ENCODE measurements at places on chromosomes 12 and 14. TPM values are rescaled to one million over a fixed set of nuclear protein-coding genes. Genes with fewer than 3 reads are reported as not detected.

- no peaks in the 10 kb centered on the region for H3K36me3 ChIP-seq
- peaks cover 16% of the 10 kb centered on the region for H3K4me1 ChIP-seq
- H3K4me3 ChIP-seq, result no peak overlapping the region
Observed at GRCh38 chr12:54145844-54146243, 42.9 kb downstream of the SMUG1 start.

GRCh38 chr14:72574715-72575114 lies 319.2 kb downstream of the DPF3 start:
- H3K27ac ChIP-seq, result no peak overlapping the region
- H3K4me3 ChIP-seq, result no peak overlapping the region
- peaks cover 2% of the 10 kb centered on the region for H3K4me1 ChIP-seq
- DNase-seq, result no peak
- no peaks in the 10 kb centered on the region for H3K36me3 ChIP-seq
- H3K27me3 ChIP-seq, result no peaks in the 10 kb centered on the region

DEPDC4 gene
- 5.5 TPM for total RNA-seq

PTGER2 gene
- 0.92 TPM for total RNA-seq

ADCY6 gene
- total RNA-seq, result 12.8 TPM

- no peaks in the 10 kb centered on the region for H3K36me3 ChIP-seq
- no peak overlapping the region for H3K4me3 ChIP-seq
- DNase-seq, result no peak
- no peak overlapping the region for H3K27ac ChIP-seq
- H3K27me3 ChIP-seq, result no peaks in the 10 kb centered on the region
Observed at GRCh38 chr12:64792128-64792527, 32.3 kb upstream of the TBC1D30 start.

DNA sequence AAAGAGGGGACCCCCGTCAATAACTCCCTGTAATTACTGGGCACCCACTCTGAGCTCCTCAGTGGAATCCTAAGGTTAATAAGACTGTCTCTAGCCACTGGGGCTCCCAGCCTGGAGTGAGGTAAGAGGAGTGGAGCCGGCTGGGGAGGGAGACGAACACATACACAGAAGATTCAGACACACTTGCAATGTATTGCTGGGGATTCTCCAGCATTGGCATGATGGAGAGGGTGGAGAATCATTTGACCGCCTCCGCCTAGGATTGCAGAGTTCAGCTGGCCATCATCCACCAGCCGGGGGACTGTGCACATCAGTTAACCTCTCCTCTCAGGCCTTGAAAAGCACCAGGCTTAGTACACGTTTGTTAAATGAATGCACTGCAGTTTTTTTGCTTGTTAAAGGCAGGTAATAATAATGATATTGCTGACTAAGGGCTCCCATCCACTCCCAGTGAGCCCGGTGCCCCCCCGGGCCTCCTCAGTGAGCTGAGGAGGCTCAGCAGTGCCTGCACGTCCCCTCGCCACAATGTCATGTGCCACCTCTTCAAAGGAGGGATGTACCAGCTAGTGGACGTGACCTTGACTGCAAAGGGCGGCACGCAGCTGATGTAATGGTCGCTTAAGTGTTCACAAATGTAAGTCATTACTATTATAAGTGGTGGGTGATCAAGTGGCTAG lies 20.3 kb upstream of the FAIM2 start:
- no peak for DNase-seq
- H3K4me3 ChIP-seq, result no peak overlapping the region
- H3K4me1 ChIP-seq, result no peaks in the 10 kb centered on the region
- no peaks in the 10 kb centered on the region for H3K36me3 ChIP-seq
- H3K27ac ChIP-seq, result no peak overlapping the region

GRCh38 chr12:48193623-48194022 lies 9.5 kb downstream of the OR10AD1 start:
- no peak overlapping the region for H3K4me3 ChIP-seq
- H3K27me3 ChIP-seq, result peaks cover 70% of the 10 kb centered on the region
- no peak for DNase-seq
- no peaks in the 10 kb centered on the region for H3K36me3 ChIP-seq

DNA sequence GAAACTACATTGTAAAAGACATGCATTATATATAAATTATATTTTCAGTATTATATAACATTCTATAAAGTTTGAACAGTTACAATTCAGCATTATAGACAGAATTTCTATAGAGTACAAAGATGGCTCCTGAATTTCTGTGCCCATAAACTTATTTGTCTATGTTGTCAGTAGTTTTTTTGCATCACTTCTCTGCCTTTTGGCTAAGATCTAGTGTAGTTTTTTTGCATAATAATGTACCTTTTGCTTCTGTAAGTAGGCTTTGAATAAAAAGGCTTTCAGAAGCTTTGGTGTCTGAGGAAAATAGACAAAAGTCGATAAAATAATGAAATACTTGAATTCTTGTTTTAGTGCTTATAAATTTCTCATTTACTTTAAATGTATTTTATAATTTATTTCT lies 11.1 kb downstream of the DNAL1 start:
- H3K36me3 ChIP-seq, result peaks cover 14% of the 10 kb centered on the region
- H3K27ac ChIP-seq, result no peak overlapping the region
- no peak for DNase-seq
- no peak overlapping the region for H3K4me3 ChIP-seq

DNA sequence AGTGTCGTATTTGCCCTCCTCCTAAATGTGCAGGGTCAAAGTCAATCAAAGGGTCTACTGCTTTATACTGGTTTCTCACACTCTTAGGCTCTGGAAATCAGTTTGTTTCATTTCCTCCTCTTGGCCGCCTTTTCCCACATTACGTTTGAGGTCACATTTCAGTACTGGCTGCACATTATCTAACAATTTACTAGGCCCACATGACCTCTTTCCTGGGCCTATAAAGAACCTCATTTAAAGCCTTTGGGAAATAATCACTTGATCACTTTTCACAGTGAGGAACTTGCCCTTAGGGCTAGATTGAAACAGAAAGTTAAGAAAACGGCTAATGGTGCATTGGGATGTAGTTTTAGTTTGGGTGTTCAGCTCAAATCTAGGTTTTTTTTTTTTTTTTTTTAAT lies 497.5 kb downstream of the RERGL start:
- no peak overlapping the region for H3K27ac ChIP-seq
- no peak overlapping the region for H3K4me3 ChIP-seq
- DNase-seq, result no peak
- H3K27me3 ChIP-seq, result no peaks in the 10 kb centered on the region

DNA sequence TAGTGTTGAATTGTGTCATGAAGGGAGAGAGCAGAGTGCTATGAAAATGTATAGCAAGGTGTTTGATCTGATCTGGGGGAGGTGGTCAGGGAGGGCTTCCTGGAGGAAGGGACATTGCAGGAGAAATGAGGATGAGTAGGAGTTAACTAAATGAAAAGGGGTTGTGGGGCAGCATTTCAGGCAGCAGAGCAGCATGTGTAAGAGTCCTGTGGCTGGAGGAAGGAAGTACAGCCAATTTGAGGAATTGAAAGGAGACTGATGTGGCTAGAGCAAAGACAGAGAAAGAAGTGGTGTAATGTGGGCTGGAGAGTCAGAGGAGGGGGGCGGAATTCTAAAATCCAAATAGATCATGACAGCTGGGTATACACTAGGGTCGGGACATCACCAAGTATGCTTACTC lies 20.5 kb downstream of the NPC2 start:
- DNase-seq, result no peak
- H3K27me3 ChIP-seq, result no peaks in the 10 kb centered on the region
- H3K4me3 ChIP-seq, result no peak overlapping the region
- no peak overlapping the region for H3K27ac ChIP-seq
- H3K4me1 ChIP-seq, result peaks cover 7% of the 10 kb centered on the region
- peaks cover 15% of the 10 kb centered on the region for H3K36me3 ChIP-seq

- H3K27ac ChIP-seq, result no peak overlapping the region
- peaks cover 35% of the 10 kb centered on the region for H3K36me3 ChIP-seq
- no peak overlapping the region for H3K4me3 ChIP-seq
- no peaks in the 10 kb centered on the region for H3K27me3 ChIP-seq
Observed at GRCh38 chr12:55983232-55983842, 9.5 kb downstream of the RAB5B start.

BATF gene
- total RNA-seq, result not detected

DNA sequence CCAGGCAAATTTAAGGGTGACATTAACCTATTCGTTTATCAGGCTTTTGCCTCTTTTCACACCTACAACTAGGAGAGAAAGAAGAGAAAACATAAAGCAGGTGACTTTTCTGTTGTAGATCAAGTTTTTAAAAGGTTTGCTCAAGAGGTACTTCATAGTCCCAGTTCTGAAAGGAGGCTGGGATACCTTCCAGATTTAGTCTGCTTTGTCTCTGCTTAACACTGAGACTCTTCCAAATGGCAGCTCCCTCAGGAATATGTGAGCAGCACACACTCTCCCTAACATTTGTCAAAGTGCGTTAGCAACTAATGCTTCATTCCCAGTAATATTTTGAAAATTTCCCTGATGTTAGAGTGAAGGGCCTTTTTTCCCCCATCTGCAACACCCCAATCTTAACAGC lies 133.7 kb upstream of the RASSF8 start:
- H3K4me3 ChIP-seq, result no peak overlapping the region
- no peaks in the 10 kb centered on the region for H3K36me3 ChIP-seq
- H3K27ac ChIP-seq, result no peak overlapping the region
- no peaks in the 10 kb centered on the region for H3K27me3 ChIP-seq

Data from WTC11 (cell line).